ENCODE measurements at places on chromosomes 2 and 18.

DNA sequence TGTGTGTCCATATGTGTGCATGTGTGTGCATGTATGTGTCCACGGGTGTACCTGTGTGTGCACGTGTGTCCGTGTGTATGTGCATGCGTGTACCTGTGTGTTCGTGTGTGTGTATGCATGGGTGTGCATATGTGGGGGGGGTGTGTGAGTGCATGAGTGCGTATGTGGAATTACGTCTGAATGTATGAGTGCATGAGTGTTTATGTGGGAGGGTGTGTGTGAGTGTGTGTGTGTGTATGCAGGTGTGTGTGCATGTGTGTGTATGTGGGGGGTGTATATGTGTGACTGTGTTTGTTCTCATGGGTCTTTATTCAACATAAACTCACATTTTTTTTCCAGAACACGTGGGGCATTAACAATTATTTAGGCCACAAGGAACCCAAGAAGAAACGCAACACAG, 208.4 kb downstream of the SNTG2 start:
- DNase-seq, result no peak

- DNase-seq, result no peak
These were observed 22.3 kb downstream of the INO80D start for GRCh38 chr2:206063635-206064034.

- DNase-seq, result no peak
These were observed 663.7 kb upstream of the LRATD1 start for GRCh38 chr2:13968811-13969210.

DNA sequence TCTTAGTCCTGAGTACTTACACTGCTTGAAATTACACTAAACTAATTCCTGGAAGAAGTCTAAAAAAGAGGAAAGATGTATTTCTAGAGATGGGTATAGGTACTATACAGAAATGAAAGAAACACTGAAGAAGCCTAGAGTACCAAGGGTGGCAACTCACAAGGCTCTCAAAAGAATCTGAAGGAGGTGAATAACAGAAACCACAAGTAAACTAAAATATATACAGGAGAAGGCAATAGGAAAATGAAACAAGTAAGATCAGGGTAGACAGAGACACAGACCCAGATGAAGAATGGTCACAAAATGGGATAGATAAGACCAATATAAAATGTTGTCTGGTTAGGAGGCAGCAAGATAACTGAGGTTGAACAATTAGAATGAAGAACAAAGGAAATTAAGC, 59.9 kb downstream of the USP37 start:
- no peak for DNase-seq

GRCh38 chr2:187985923-187986322, 305.8 kb upstream of the GULP1 start:
- no peak for DNase-seq

- no peak for DNase-seq
These were observed 27.9 kb downstream of the XDH start for GRCh38 chr2:31386648-31387047.

GRCh38 chr2:172256886-172257285, 154.2 kb upstream of the DLX2 start:
- no peak for DNase-seq

- DNase-seq, result no peak
These were observed 79.4 kb downstream of the KCTD1 start for GRCh38 chr18:26468931-26469340.

DNA sequence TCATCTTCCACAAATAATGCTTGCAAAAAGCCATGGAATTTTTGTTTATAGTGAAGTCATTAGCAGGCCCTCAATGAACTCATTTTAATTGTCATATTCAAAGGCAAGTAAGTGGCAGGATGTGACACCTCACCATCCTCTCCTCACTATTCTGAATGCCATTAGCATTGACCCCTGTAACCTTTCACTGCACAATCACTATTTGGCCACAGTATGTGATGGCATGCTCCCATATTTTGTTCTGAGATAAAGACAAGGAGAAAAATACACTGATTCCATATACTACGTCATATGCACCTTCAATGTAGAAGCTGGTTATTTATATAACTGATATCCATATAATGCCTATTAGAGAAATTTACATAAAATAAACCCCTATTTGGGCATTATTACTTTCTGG, 1443.2 kb downstream of the SUCLG1 start:
- DNase-seq, result no peak

- no peak for DNase-seq
These were observed 184.1 kb downstream of the MREG start for GRCh38 chr2:215829261-215829660.

DNA sequence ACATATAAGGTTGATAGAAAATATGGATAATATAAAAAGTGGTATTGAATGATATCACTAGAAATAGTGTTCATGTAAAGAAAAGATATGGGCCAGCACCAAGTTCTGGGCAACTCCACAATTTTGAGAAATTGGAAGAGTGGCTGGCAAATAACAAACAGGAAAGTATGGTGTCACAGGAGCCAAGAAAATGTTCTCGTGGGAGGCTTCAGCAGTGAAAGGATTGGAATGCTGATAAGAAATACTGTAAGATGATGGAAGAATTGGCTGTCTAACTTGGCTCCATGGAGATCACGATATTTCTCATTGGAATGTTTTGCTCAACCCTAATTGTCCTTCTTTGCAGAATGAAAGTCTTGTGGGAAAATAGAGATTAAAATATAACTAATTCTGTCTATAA, 856.8 kb downstream of the DPP10 start:
- no peak for DNase-seq

GRCh38 chr2:71759060-71759459, 305.7 kb downstream of the DYSF start:
- no peak for DNase-seq

GRCh38 chr2:40435426-40436092, 16.3 kb downstream of the SLC8A1 start:
- DNase-seq, result no peak

DNA sequence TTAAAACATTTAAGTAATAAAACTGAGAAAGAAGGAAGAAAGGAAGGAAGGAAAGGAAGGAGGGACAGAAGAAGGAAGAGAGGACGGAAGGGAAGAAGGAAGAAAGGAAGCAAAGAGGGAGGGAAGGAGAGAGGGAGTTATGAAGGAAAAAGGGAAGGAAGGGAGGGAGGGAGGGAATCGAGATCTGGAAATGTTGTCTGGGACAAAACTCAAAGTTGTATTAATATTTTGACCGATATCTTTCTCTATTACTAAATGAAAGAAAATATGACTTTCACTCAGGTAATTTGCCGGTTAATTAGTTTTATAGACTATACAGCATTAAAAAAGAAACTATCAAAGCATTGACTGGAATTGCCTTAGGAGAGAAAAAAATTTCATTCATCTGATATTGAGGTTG, 44.4 kb downstream of the G6PC2 start:
- DNase-seq, result no peak

DNA sequence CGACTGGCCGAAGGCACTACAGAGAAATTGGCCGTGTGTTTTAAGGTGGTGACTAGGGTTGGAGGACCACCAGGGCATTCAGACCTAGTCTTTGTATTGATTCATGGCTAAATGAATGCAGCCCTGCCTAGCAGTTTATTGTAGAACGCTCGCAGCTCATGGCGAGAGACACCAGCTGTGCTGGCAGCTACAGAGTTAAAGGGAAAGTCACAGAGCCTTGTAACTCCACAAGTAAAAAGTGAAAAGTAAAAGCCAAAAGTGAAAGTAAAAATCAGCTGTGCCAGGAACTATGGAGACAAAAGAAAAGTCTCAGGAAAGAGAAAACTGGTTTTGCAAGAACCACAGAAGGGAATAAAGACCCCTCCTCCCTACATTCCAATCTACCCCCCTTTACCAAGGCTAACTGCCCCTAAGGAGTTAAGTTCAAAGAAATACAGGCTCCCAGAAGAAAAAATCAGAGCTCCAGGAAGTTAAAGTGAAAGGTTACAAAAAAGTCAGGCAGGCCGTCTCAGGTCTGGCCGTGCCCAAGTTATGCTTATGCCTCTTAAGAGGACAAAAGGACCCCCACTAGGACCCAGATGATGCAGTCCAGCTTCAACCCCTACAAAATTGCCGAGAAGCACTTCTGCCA, 46.4 kb upstream of the SELENOI start:
- DNase-seq, result no peak

DNA sequence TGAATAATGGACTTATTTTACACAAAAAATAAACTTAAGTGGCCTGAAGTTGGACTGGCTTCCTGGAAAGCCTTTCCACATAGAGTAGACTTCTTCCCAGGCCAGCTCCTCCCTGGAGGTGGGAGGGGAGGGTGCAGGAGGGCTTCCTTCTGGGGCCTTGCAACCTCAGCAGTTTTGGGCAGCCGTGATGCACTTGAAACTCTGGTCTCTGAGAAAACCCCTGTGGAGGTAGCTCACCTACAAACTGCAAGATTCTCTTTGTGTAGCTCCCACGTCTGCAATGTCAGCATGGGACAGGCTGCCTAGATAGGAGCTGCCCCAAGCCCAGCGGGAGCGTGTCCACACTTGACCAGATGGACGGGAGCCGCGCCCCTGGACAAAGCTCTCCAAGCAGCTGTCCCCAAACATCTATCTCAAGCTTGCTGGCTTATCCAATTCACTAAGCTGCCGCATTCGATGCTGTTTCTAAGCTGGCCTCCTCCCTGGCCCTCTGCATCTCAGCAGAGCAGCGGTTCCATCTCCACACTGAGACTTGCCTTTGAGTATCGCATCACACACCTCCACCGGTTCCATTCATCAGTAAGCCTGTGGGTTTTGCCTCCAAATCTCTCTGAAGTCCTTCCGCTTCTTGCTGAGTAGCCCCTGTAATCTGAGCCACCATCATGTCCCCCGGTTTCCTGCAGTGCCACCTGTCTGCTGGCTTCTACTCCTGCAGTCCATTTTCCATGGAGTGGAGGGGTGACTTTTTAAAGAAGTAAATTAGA, 1.6 kb upstream of the LPIN1 start:
- no peak for DNase-seq

GRCh38 chr2:242011991-242012764, 142.6 kb downstream of the RTP5 start:
- DNase-seq, result no peak

GRCh38 chr18:58298251-58299134, 254.5 kb downstream of the NEDD4L start:
- DNase-seq, result no peak

GRCh38 chr2:1455466-1455865, 42.2 kb downstream of the TPO start:
- no peak for DNase-seq

DNA sequence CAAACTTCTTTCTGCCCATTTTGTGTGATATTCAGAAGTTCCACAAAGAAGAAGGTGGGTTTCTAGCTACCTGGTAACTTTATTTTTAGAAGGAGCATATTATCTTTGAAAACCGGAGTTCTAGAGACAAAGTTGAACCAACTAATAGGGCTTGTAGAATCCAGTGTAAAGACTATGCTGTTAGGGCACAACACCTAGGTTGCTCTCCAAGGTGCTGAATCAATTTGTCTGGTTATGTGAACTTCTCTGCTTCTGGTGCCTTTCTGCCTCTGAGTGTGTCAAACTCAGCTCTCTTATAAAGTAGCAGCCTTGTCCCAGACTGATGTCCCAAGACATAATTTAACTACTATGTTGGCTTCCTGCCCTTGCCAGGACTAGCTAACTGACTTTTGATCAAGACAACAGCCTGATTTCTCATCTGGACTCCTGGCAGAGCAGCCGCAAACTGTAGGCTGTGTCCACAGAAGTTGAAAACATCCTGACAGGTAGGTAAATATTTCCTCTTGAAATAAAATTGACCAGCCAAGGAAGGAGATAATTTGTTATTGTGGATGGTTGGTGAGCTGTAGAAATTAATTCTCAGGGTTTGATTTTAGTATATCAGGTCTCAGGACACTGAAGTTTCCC, 119.4 kb downstream of the CYRIA start:
- no peak for DNase-seq

- DNase-seq, result no peak
These were observed 140.3 kb upstream of the RASGRP3 start for GRCh38 chr2:33336036-33336625.

- DNase-seq, result no peak
These were observed 23.5 kb downstream of the ITSN2 start for GRCh38 chr2:24336811-24337210.

GRCh38 chr2:42101206-42102023, 53.6 kb downstream of the PKDCC start:
- DNase-seq, result peak; percentile 72

DNA sequence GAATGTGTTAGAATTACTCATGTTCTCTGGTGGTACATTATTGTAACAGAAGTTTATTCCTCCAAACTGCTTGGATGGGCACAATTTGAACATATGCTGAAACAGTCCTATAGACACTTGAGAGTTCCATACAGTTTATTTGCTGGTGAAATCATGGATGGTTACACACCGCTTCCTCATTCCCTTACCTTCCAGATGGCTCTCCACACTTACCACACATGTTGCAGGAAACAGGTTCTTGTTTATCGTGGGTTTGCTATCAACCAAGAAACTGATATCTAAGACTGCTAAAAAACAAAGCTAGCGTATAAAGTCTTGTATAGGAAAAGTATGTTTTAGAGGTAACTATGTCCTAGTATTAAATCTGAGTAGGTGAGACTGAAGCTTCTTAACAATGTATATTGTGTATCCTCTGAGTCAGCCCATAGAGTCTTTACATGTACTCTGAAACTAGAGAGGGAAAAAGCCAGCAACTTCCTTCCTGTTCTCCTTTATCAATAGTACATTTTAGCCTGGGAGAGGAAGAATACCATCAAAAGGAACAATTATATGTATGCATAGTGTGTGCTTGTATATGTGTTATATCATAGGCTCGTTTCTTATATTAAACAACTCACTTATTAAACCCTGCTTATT, 313.1 kb downstream of the PLCL1 start:
- no peak for DNase-seq

All from T-helper 1 cell (primary cell).